ENCODE measurements at places on chromosomes 7 and 10. TPM values are rescaled to one million over a fixed set of nuclear protein-coding genes. Genes with fewer than 3 reads are reported as not detected.
A peak's percentile ranks its signal among the peaks of the same experiment; 100 is the strongest.

GRCh38 chr10:131436458-131436857, 124.9 kb upstream of the TCERG1L start:
- no peak for DNase-seq
- H3K36me3 ChIP-seq, result no peaks in the 10 kb centered on the region
- H3K4me3 ChIP-seq, result no peak overlapping the region
- no peaks in the 10 kb centered on the region for H3K27me3 ChIP-seq
- peaks cover 8% of the 10 kb centered on the region for H3K4me1 ChIP-seq

GRCh38 chr7:89160107-89160506, 364.6 kb upstream of the TEX47 start:
- no peaks in the 10 kb centered on the region for H3K27me3 ChIP-seq
- DNase-seq, result no peak
- H3K27ac ChIP-seq, result no peak overlapping the region
- H3K4me3 ChIP-seq, result no peak overlapping the region
- H3K36me3 ChIP-seq, result no peaks in the 10 kb centered on the region

DNA sequence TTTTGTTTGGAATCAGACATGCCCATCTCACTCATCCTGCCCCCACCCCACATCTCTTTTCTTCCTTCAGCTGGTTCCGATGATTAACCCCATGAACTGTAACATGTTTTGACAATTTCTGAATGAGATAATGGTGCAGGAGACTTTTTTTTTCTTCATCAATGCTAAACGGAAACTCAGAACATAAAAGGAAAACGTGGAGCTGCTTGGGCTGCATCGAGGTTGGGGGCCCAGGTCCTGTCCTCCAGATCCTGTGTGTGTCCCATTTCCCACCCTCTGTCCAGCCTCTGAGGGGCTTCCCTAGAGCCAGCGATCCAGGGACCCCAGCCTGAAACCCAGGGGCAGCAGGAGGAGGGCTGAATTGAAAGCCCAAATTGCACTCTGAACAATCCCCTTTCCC, 263.8 kb upstream of the GRB10 start:
- H3K4me3 ChIP-seq, result no peak overlapping the region
- H3K27ac ChIP-seq, result no peak overlapping the region
- no peaks in the 10 kb centered on the region for H3K27me3 ChIP-seq

- peaks cover 14% of the 10 kb centered on the region for H3K27me3 ChIP-seq
- peak; percentile 57 for DNase-seq
- H3K27ac ChIP-seq, result peak overlapping the region; percentile 89
- H3K36me3 ChIP-seq, result no peaks in the 10 kb centered on the region
- peaks cover 14% of the 10 kb centered on the region for H3K4me1 ChIP-seq
- H3K4me3 ChIP-seq, result peak overlapping the region; percentile 85
These were observed 678 bp downstream of the SH2B2 start for GRCh38 chr7:102287111-102287980.

GRCh38 chr10:6400821-6401465, 179.1 kb downstream of the PRKCQ start:
- DNase-seq, result no peak
- H3K4me1 ChIP-seq, result peaks cover 13% of the 10 kb centered on the region
- H3K4me3 ChIP-seq, result no peak overlapping the region
- H3K27ac ChIP-seq, result no peak overlapping the region
- no peaks in the 10 kb centered on the region for H3K27me3 ChIP-seq

Gene EIF4EBP2
- total RNA-seq, result 64.3 TPM

DNA sequence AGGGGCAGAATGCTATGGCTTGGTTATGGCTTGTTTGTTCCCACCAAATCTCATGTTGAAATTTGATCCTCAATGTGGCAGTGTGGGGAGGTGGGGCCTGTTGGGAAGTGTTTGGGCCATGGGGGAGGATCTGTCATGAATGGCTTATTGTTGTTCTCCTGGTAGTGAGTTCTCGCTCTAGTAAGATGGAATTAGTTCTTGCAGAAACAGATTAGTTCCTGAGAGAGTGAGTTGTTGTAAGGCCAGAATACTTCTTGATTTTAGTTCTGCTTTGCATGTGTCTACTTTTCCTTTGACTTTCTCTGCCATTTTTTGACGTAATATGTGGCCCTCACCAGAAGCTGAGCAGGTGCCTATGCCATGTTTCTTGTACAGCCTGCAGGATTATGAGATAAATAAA, 188.2 kb downstream of the KIF20B start:
- H3K27ac ChIP-seq, result no peak overlapping the region
- H3K36me3 ChIP-seq, result no peaks in the 10 kb centered on the region
- no peak for DNase-seq
- H3K4me3 ChIP-seq, result no peak overlapping the region
- no peaks in the 10 kb centered on the region for H3K27me3 ChIP-seq

GRCh38 chr7:126702242-126703016, 550.3 kb downstream of the GRM8 start:
- no peaks in the 10 kb centered on the region for H3K27me3 ChIP-seq
- no peak for DNase-seq
- no peak overlapping the region for H3K27ac ChIP-seq
- H3K4me1 ChIP-seq, result no peaks in the 10 kb centered on the region
- H3K36me3 ChIP-seq, result no peaks in the 10 kb centered on the region

Gene ANKRD7
- not detected for total RNA-seq

Gene ELFN1
- total RNA-seq, result 0.43 TPM

GRCh38 chr10:128624656-128625530, 498.7 kb upstream of the MKI67 start:
- no peak overlapping the region for H3K27ac ChIP-seq
- H3K36me3 ChIP-seq, result no peaks in the 10 kb centered on the region
- H3K4me3 ChIP-seq, result no peak overlapping the region

Gene CCNY
- total RNA-seq, result 99.6 TPM

DNA sequence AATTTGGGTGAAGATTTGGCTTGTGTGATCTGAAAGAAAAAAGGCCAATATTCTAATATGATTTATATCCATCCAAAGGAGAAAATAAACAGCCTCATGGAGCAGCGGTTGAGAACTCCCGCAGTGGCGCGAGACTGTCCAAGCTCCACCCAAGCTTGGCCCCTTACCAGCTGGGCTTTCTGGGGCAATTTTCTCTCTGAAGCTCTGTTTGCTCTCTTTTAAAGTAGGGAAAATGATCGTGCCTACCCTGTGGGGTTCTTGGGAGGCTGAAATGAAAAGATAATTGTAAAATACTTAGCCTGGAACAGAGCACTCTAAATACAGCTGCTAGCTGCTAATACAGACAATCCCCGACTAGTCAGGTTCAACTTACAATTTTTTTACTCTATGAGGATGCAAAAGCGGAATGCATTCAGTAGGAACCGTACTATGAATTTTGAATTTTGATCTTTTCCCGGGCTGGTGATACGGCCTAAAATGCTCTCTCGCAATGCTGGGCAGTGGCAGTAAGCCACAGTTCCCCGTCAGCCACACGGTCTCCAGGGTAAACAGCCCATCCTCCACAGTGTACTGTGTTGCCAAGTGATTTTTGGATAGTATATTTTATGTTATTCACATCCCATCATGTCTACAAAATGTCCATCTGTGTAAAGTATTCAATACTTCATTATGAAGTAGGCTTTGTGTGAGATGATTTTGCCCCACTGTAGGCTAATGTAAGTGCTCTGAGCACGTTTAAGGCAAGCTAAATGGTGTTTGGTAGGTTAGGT, 137.7 kb downstream of the CHN2 start:
- H3K4me3 ChIP-seq, result no peak overlapping the region
- DNase-seq, result no peak
- H3K36me3 ChIP-seq, result no peaks in the 10 kb centered on the region
- H3K4me1 ChIP-seq, result peaks cover 7% of the 10 kb centered on the region
- no peak overlapping the region for H3K27ac ChIP-seq

Gene DAGLB
- 11.6 TPM for total RNA-seq

Gene PNLIPRP2
- total RNA-seq, result not detected

Gene TMEM139
- 0.89 TPM for total RNA-seq

GRCh38 chr7:69334701-69335100, 263.6 kb upstream of the AUTS2 start:
- no peaks in the 10 kb centered on the region for H3K4me1 ChIP-seq
- no peak for DNase-seq
- no peaks in the 10 kb centered on the region for H3K36me3 ChIP-seq
- no peak overlapping the region for H3K4me3 ChIP-seq

Gene CPA5
- total RNA-seq, result not detected

GRCh38 chr10:125694883-125695282, 11.9 kb upstream of the TEX36 start:
- DNase-seq, result no peak
- no peak overlapping the region for H3K27ac ChIP-seq
- no peaks in the 10 kb centered on the region for H3K36me3 ChIP-seq
- no peaks in the 10 kb centered on the region for H3K27me3 ChIP-seq
- no peaks in the 10 kb centered on the region for H3K4me1 ChIP-seq

All from stomach (tissue), 19 donors.